Activated T-cell treated with anti-CD3 and anti-CD28 coated beads, Interleukin-2, amount 50 U/mL, for 72 hours (primary cell): ENCODE measurements at places on chromosomes 5 and 9. TPM values are rescaled to one million over a fixed set of nuclear protein-coding genes. Genes with fewer than 3 reads are reported as not detected.
A peak's percentile ranks its signal among the peaks of the same experiment; 100 is the strongest.

- H3K36me3 ChIP-seq, result peaks cover 7% of the 10 kb centered on the region
- H3K4me1 ChIP-seq, result no peaks in the 10 kb centered on the region
- H3K4me3 ChIP-seq, result peak within 1 kb of the TSS; percentile 55
- H3K27ac ChIP-seq, result peak within 1 kb of the TSS; percentile 59
Observed at GRCh38 chr5:16179511-16179935, at the start of gene MARCHF11. Gene MARCHF11 (minus strand): TSS chr5:16179791. CDS start chr5:16179575, 216 bp downstream.

DNA sequence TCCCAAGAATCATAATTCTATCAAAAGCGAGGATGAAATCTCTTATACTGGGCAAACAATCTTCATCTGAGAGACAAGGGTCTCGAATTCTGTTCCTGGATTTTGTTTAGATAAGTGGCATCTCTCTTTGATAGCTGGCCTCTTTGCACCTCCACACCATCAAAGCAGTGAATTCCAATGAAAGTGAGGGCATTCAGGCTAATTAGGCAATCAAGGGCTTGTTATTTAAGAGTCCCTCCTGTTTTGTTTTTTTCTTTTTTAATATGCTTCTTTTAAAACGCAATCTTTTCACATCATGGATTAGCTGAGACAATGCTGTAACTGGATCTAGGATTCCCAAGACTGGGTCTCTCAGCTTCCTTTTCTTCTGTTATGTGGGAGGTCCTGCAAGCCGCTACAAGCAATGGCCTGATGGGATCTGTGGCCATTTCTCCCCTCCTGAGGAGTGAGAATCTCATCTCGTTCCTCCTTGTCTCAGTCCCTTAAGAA, 67.9 kb downstream of the TNC start:
- H3K4me3 ChIP-seq, result no peak overlapping the region
- H3K36me3 ChIP-seq, result no peaks in the 10 kb centered on the region
- peaks cover 80% of the 10 kb centered on the region for H3K27me3 ChIP-seq
- H3K4me1 ChIP-seq, result no peaks in the 10 kb centered on the region
- DNase-seq, result no peak

DNA sequence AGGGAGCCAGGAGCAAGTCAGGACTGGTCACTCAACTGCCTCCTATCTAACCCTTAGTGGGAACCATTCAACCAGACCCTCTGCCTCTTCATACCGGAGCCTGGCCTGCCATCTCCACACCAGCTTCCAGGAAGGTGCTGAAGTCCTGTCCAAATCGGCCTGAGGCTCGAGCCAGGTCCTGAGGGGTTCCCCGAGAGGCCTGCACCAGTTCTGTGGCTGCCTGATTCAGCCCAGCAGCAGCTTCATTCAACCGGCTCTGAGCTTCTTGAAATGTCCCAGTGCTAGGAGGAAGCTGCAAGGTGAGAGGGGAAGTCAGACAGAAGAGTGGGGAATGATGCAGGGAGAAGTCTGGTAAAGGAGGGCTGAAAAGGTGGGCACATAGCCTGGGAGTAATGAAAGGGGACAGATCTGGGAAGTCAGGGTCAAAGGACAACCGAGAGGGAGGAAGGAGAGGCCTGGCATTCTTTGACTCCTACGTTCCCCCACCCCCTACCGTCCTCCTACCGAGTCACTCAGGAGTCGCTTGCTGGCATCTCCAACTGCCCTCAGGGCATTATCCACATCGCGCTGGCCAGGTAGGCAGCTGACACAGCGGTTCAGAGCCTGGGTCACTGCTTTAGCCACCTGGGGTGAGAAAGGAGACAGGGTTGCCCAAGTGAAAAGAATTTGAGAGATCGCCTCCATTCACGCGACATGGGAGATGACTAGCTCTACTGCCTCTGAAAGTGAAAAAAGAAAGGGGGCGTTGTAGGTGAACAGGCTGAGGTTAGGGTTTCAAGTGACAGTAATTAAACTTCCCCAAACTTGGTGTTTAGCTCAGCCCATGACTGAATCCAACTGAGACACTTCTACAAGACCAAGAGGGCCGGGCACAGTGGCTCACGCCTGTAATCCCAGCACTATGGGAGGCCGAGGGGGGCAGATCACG, 20.2 kb downstream of the TLN1 start:
- DNase-seq, result no peak
- H3K4me3 ChIP-seq, result no peak overlapping the region
- peaks cover 21% of the 10 kb centered on the region for H3K36me3 ChIP-seq
- no peak overlapping the region for H3K27ac ChIP-seq
- peaks cover 9% of the 10 kb centered on the region for H3K4me1 ChIP-seq

DNA sequence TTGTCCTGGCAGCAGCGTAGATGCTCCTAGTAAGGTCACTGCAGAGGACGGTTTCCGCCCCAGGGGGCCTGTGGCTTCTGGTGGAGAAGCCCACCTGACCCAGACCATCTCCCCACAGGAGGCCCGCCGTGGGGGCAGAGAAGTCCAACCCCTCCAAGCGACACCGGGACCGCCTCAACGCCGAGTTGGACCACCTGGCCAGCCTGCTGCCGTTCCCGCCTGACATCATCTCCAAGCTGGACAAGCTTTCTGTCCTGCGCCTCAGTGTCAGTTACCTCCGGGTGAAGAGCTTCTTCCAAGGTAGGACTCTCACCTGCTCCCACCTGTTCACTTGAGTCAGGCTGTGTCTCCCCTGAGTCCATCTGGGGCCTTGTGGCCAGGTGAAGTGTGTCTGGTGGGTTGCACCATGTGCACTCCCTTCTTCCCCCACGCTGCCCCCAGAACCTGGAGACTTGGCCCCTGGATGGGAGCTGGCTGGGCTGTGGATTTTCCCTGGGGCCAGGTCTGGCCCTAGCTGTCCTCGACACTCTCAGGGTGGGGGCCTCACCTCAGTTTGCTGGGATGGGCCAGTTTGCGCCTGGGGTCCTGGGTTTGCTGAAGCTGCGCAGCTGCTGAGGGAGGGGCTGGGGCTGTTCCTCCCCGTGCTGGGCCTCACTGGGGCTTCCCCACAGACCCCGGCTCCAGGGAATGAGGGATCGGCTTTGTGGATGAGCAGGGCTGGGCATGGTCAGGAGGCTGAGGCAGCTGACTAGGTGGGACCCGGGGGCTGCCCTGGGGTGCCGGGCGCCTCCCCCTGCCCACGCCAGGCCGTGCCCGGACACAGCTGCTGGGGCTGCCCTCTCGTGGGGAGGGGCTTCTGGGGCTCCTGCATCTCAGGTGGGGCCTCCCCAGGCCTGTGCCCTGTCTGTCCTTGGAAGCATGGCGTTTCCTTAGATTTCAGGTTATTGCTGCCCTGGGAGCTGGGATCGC, 32.4 kb downstream of the AHRR start:
- no peaks in the 10 kb centered on the region for H3K27me3 ChIP-seq
- no peak overlapping the region for H3K27ac ChIP-seq
- DNase-seq, result no peak
- H3K36me3 ChIP-seq, result peaks cover 11% of the 10 kb centered on the region

- H3K36me3 ChIP-seq, result no peaks in the 10 kb centered on the region
- no peak overlapping the region for H3K27ac ChIP-seq
- H3K4me3 ChIP-seq, result no peak overlapping the region
- H3K27me3 ChIP-seq, result no peaks in the 10 kb centered on the region
- H3K4me1 ChIP-seq, result no peaks in the 10 kb centered on the region
- DNase-seq, result no peak
Observed at GRCh38 chr9:83198371-83198770, 135.4 kb upstream of the RASEF start.

DNA sequence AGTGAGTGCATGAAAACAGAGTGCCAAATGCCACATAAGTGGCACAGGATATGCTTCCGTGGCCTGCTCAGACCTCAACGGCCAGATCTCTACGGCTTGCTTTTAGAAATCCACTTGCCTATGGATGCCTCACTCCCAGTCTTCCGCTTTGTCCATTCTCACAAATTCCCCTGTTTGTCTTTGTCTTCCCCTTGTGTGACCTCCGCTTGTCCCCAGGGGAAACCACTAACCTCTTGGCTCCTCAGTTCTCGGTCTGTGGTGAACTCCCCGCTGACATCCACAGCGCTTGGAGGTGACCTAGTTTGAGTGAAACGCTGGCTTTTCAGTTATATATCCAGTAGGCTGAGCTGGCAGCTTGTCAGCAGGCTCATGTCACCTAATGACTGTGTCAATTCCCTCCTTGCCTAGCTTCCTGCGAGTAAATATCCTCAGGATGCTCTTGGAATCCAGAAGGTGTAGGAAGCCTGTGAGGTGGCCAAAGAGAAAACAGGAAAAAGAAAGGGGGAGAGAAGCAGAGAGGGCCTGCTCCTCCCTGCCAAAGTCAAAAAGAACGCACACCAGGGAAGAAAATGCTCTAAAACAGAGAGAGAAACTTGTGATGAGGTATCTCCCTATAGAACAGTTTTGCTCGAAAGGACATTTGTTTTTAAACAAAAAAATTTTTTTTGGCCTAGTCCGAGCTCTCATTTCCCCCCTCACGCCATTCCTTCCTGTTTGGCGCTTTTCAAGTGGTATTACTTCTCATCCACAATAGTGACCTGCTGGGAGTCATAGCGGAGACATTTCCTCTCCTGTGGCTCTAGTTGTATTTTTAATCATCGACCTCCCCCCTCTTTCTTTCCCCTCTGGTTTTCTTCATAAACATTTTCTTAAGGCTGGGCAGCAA, 101.6 kb upstream of the SPRY4 start:
- peak overlapping the region; percentile 68 for H3K4me3 ChIP-seq
- H3K27ac ChIP-seq, result peak overlapping the region; percentile 38
- H3K27me3 ChIP-seq, result no peaks in the 10 kb centered on the region

BTNL8 gene
- 0.74 TPM for total RNA-seq

PCDHB14 gene
- not detected for total RNA-seq
